Stimulated activated CD4-positive, alpha-beta T cell treated with anti-CD3 and anti-CD28 coated beads, Interleukin-4, amount 100 ng/mL, for 24 hours (primary cell): ENCODE measurements at places on chromosomes 3 and 15.

DNA sequence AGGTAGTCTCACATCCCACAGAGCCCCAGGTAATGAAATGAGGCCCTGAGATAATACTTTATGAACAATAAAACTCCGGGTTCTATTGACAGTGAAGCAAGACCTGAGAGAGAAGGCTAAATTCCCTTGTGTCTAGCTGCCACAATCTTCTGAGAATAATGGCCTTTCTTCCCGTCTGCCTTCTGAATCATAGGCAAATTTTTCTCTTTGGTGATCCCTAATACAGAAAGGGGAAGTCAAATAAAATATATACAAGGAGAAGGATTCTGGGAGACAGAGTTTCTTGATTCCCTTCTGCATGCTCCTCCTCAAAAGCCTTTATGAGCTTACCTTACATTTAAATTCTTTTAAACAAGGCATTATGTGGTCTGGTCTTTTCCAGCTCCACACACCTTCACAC is 29.9 kb upstream of the CCR2 start:
- no peak for DNase-seq

DNA sequence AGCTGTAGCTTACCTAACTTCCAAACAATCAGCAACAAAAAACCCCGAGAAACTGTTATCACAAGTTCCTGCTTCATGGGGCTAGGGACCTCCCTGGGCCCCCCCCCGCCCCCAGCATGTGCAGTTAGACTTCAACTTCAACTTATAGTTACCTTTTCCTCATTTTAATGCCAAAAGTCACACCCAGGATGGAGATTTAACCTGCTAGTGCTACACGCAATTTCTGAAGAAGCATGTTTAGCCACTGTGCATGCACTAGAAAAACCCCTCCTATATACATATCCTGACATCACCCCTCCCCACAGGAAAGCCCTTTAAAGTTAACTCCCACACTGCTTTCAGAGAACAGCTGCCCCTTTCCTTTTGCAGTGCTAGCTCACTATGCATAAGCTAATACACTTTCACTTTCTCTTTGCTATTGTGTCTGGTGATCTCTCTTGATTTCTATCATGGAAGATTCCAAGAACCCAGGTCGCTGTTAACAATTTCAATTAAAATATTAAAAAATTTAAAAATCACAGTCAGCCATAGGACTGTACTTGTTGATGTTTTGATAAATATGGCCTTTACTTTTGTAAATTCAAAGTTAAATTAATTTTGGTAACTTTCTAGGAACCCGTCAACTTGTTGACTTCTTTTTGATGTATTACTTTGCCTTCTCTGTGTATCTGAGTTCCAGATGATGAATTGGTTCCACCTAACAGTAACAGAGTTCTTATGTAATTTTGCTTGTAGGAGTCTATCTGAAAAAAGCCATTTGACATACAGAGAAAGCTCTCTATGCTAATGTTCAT is 75.2 kb upstream of the ACAD9 start:
- peak; percentile 77 for DNase-seq

DNA sequence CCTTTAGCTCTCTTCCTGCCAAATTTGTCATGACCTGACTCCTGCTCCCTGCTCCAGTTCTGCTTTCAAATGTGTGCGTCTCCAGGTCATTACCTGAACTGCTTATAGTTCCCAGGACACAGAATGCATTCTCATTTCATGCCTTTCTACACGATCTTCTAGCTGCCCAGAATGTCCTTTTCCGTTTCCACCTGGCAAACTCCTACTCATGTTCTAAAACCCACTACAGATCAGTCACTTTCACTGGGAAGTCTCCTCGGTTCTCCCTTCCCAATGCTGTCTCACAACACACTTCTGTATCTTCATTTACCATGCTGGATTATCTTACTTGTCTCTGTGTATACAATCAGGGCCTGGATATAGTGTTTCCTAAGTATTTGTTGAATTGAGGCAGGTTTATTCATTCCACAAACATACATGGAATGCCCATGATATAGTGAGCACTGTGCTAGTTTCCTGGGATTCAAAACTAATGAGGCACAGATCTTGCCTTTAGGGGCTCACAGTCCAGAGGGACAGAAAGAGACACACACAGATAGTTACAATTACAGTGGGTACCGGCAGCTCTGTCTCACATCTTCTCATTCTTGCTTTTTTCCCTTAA is 1.6 kb upstream of the NOX5 start:
- no peak for DNase-seq

GRCh38 chr15:93331545-93332167 is 242.6 kb upstream of the RGMA start:
- DNase-seq, result no peak

GRCh38 chr3:17088017-17088416 is 203.3 kb downstream of the PLCL2 start:
- DNase-seq, result no peak

- DNase-seq, result no peak
Measured at GRCh38 chr3:14678015-14678503, 3.1 kb downstream of the C3orf20 start.

GRCh38 chr3:196641333-196642054 is 2.0 kb downstream of the NRROS start:
- peak; percentile 67 for DNase-seq

DNA sequence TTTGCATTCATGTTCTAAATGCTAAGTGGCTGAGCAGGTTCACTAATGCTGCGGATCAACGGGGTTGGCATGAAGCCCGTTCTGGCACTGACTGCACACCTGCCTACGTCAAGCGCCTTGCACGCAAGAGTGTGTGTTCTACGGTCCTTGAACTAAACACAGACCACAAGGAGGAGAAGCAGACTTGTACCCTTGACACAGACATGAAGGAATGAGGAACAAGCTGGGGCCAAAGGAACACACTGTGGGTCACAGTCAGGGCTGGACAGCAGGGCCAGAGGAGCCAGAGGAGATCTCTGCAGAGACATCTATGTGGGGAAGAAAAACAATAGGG is 48.0 kb upstream of the LDHAL6B start:
- no peak for DNase-seq

DNA sequence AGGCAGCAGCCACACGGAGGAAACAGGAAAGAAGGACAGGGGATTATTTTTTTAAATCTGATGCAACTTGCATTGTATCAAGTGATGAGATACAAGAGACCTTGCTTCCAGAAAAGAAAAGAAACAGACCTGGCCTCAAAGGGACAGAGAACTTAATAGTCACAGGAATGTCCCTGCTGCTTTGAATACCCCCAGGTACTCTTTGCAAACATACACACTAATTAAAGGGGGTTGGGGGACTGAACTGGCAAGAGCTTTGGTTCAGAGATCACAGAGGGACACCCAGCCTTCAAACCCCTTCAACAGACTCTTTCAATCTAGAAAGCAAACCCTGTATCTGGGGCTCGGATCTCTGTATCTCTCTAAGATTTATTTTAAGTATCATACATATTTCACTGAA is 18.0 kb downstream of the TNIK start:
- DNase-seq, result no peak

DNA sequence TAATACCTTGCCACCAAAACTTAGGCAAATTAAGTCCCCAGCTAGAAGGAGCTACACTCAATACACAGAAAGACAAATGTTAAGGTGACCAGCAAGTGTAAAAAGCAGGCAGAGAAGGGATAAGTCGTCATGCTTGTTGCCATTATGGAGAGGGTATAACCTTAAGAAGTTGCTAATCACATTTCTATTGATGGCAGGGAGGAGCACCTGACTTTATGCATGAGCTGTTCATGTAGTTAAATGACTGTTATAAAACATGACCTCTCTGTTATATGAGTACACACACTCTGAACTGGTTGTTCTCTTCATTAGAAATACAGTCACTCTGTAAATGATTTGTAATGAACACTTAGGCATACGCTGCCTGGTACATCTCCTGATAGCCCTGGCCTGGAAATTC is 6.6 kb upstream of the CCNL1 start:
- no peak for DNase-seq

- DNase-seq, result no peak
Measured at GRCh38 chr15:66190746-66191145, 62.8 kb downstream of the MEGF11 start.

- no peak for DNase-seq
Measured at GRCh38 chr3:145219355-145220235, 941.4 kb downstream of the PLOD2 start.

- DNase-seq, result no peak
Measured at GRCh38 chr3:115943579-115943978, 320.3 kb downstream of the GAP43 start.

DNA sequence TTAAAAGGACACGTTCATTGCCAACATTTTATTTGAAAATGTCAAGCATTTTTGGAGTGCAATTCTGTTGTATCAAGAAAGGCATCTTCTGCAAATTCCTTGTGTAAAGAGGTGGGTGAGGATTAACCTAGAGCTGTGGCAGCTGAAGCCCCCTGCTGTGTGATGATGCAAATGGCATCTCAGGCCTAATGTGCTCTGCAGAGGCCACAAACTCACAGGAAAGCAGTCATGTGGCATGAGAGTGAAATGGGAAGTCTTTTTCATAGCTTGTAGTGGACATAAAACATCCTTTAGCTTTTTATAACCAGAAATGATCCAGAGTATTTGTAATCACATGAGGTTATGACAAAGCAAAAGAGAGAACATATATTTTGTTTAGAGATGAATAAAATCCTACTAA is 6.4 kb downstream of the CADM2 start:
- no peak for DNase-seq

DNA sequence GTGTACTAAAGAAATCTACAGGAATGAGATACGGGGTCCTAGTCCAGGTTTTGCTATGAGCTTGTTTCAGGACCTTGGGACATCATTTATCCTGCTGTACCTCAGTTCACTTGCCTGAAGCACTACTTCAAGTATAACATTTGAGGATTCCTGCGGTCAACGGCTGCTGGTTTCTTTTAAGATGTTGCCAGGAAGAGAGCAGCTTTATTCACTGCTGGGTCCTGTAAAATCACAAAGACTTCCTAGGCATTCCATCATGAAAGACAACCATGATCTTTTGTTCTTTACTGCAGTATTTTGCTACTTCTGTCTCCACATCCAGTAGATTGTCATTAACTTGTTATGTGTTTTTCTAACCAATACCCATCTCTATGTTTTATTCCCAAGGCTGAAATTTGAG is 61.0 kb upstream of the PYDC2 start:
- no peak for DNase-seq

DNA sequence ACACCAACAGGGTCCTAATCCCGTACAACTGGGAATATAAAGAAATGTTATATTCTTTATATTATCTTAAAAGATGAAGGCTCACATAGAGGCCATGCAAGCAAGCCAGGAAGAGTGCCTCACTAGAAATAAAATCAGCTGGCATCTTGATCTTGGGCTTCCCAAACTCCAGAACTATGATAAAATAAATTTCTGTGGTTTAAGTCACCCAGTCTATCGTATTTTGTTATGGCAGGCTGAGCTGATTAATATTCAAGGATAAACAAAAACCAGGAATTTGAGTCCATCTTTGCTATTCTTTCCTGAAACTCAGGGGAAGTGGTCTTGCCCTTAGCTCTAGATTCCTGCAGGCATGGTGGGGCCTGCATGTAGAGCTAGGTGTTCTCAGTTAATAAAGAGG is 42.7 kb downstream of the ATOSA start:
- DNase-seq, result no peak

GRCh38 chr3:158792709-158793108 is 9.1 kb upstream of the MFSD1 start:
- DNase-seq, result no peak

DNA sequence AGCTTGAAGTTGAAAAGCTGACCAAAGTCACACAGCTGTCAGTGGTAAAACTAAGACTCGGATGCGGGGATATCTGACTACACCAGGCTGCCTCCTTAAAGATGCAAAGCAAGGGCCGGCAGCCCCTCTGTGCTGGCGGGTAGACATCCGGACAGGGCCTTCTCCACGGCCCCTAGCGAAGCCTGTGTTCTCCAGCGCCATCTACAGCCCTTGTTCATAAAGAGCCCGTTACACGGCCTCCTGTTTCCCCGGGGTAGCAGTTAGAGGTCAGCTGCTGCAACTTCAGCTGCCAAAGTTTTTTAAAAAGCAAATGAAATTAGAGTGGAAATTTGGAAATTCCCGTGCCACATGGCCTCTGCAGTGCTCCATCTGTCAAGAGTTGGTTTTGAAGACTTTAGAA is 383.0 kb downstream of the TBL1XR1 start:
- no peak for DNase-seq

DNA sequence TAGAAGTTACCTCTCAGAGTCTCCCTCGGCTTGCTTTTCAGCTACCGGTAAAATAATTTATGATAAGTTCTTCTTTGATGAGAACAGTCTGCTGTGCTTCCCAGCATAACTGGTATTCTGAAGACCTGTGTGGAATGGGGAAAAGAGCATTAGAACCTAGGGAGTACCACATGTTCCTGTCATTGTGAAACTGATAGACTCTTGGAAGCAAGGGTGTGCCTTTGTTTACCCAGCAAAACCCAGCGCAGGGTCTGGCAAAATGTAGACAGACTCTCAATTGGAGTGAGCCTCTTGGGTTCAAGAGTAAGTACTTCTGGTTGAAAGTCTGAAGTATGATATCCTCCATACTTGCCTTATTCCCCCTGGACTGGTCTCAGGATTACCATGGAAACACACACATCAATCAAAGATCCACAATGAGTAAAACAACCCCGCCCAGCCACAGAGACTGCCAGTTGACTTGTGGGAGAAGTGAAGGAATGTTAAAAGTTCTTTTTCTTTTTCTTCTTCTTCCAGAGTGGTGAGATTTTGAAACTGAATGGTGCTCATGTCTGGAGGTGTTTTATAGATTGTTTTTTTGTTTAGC is 652.4 kb upstream of the NAALADL2 start:
- no peak for DNase-seq

DNA sequence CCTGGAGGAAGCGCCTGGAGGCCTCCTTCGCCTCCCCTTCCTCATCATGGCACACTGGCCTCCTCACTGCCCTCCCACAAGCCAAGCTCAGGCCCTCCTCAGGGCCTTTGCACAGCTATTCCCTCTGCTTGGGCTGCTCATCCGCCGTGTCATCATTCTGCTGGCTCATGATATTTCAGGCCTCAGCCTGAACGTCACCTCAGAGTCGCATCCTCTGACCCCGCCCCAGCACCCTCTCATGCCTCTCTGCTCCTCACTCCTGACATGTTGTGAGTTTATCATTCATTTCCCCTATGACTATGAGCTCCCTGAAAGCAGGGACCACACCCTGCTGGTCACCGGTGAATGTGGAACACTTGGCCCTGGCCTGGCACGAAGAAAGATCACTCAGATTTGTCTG is 20.7 kb upstream of the POC1A start:
- no peak for DNase-seq

GRCh38 chr3:45120359-45121158 is 25.6 kb downstream of the CDCP1 start:
- no peak for DNase-seq

DNA sequence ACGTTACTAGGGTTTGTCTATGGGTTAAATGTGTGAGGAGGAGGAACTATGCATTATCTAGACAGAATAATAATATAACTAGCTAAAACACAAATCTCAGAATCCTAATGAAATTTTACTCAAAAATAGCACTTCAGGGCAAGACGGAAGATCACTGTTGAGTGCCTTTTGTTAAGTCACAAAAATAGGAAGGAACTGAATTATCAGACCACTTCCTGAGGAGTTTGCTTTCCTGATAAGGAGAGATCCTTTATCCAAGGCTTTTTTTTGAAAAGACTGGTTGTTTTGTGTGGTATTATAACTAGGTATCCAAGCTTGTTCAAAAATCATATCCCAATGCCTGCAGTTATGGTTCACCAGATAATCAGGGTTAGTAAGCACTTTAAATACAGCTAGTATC is 34.6 kb downstream of the NR2E3 start:
- no peak for DNase-seq

- DNase-seq, result no peak
Measured at GRCh38 chr15:96381463-96381862, 51.0 kb downstream of the NR2F2 start.
